AG10803 (cell line): ENCODE measurements at places on chromosomes 2 and 18.

GRCh38 chr18:10424585-10425307, 29.7 kb upstream of the APCDD1 start:
- DNase-seq = no peak

- DNase-seq = no peak
Observed at GRCh38 chr2:182148344-182148743, 162.7 kb downstream of the PPP1R1C start.

GRCh38 chr2:157751462-157752058, 122.9 kb upstream of the ACVR1C start:
- peak; percentile 32 for DNase-seq

DNA sequence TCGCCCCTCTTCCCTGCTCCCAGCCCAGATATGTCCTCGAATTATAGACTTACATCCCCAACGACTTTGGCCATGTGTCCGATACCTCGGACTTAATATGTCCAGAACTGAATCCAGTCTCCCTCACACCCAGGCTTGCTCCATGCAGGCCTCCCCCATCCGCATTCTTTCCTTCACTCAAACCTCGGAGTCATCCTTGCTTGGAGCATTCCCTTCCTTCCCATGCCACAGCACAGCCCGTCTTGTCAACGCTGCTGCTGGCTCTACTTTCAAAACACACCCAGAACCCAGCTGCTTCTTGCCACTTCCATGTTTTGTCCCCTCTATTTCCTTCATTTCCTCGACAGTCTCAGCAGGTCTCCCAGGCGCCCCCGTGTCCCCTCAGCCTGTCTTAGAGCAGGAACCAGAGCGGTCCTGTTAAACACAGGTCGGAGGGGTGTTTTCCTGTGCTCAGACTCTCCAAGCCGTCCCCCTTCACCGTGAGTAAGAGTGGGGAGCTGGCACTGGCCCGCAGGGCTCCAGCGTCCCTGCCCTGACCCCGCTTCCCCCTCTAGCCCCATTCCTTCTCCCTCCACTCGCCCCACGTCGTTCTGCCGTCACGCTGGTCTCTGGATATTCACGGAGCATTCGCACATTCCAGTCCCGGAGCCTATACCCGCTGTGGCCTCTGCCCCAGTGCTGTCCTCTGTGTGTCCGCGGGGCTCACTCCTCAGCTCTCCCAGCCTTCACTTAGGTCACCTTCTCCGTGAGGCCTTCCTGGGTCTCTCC, 54.4 kb downstream of the VAPA start:
- DNase-seq = peak; percentile 26

GRCh38 chr18:6891788-6892187, 162.3 kb downstream of the ARHGAP28 start:
- DNase-seq = no peak

GRCh38 chr18:79942786-79943607, 8.5 kb downstream of the SLC66A2 start:
- DNase-seq = no peak

DNA sequence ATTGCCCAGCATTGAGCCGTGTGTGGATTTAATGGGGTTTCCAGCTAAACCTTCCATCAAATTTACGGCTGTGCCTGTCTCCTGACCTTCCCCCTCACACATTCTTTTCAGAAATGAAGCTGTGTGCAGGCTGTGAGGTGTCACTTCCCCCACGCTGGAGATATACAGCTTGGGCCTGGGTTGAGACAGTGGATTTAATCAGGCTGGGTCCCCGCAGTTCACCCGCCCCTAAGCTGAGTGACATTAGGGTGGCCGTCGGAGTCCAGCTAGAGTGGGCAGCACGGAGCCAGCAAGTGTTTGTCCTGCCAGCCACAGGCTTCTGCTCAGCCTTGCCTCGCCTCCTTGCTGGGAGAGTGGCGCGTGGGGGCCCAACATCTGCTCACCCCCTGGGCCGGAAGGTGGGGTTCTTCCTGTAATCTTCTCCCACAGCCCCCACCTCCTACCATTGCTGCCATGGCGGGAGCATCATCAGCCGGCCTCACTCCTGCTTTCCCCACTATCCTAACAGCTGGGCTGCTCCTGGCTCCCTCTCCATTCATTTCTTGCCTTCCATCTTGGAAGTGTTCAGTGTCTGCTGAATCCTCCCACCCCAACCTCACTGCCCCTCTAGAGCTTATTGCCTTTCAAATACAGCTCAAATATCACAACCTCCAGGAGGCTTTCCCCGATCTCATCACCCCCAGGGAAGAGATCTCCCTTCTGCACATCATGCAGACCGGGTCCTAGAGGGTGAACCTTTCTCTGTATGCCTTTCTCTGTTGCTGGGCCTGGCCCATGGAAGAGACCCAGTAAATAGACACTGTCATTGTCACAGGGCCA, 149.0 kb downstream of the GLI2 start:
- DNase-seq = no peak

DNA sequence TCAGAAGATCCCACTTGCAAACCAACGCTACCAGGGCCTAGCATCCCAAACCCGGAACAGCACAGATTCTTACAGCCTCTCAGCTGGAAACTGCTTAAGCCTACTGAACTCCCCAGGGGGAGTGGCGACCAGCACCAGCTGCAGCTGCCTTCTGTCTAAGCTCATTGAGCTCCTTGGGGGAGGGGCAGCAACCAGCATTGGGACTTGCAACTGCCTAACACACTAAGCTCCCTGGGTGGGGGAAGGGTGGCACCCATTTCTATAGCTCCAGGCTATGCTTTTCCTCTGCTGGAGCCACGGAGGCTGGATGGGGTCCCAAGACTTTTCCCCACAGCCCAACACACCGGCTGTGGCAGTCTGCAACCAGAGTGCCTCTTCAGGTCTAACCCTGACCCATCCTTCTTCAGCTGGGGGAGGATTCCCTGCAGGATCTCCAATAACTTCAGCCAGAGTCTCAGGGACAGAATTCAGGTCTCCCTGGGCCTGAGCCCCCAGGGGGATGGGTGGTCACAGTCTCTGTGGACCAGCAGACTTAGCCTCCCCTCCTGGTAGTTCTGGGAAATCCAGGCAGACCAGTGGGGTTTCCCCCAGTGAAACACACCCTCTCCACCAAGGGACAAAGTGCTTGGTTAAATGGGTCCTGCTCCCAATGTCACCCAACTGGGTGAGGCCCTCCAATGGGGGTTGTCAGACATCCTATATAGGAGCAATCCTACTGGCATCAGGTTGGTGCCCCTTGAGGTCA, 45.9 kb upstream of the ITGA4 start:
- DNase-seq = peak; percentile 6

DNA sequence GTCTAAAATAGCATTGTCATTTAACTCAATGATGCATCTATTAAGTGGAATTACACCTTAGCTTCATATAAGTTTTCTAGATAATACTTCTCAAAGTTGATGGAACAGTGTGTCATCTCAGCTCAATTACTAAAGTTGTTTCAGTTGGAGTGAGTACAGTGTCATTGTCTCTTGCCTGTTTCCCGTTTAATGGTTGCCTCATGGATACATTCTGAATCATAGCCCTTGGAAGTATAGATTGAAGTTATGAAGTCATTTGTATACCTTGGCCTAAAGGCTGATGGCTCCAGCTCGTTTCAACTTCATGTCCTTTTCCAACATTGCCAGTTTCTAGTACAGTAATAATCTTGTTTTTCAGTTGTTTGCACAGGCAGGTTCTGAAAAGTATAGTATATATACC, 130.5 kb upstream of the NOSTRIN start:
- no peak for DNase-seq

DNA sequence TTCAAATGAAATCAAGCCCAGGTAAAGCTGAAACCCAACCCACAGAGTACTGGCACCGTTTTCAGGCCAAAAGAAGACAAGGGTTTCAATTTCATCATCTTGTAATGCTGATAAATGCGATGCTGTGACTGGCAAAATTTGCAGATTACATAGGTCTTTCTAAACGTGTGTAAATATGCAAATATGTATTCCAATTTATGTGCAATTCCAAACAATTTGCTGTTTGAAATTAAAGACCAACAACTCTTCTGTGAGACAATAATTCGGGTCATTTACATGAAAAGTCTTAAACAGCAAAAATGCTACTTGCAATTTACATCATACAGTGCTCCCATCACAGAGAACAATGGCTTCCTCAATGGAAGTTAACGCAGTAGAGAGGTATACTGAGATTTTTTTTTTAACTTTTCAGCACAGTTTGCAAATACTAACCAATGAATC, 2.8 kb upstream of the ZNF532 start:
- no peak for DNase-seq

GRCh38 chr18:6807515-6808257, 78.2 kb downstream of the ARHGAP28 start:
- DNase-seq = no peak

DNA sequence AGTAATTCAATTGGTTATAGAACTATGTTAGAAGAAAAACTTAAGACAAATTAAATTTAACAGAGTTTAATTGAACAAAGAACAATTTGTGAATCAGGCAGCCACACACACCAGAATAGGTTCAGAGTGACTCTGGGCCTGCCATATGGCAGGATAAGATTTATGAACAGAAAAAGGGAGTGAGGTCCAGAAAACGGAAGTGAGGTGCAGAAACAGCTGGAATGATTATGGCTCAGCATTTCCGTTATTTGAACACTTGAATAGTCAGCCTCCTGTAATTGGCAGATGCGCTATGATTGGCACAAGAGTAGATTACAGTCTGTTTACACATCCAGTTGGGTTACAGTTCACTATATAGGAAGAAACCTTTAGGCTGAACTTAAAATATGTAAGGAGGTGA, 99.0 kb downstream of the MBD2 start:
- DNase-seq = no peak

DNA sequence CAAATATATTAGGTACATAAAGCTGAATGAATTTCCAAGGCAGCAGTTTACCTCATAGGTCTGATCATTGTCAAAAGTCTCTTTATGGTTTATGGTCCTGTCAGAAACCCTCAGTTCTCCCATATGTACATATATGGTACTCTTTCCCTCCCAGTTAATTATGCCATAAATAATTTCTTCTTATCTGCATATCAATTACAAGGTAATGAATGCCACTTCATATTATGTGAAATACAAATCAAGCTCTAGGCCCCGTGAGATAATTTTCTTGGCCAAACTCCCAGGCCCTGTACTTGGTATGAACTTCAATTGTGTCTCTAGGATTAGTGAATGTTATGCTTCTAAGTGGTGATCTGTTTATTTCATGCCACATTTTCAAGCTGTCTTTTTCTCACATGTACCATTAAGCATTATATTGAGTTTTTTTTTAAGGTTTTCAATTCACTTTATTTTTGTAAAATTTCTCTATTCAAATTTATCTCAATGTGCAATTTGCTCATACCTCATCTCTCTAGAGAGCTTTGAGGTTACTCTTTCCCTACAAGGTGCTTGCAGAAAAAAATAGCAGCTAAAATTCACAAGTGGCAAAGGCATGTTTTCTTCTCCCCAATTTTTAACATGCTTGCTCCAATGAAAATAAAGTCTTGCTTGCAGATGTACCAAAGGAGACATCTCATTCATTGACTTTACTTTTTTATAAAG, 430.6 kb upstream of the VRK2 start:
- DNase-seq = no peak

- DNase-seq = no peak
Observed at GRCh38 chr2:24237313-24237712, 62.5 kb downstream of the FAM228A start.

DNA sequence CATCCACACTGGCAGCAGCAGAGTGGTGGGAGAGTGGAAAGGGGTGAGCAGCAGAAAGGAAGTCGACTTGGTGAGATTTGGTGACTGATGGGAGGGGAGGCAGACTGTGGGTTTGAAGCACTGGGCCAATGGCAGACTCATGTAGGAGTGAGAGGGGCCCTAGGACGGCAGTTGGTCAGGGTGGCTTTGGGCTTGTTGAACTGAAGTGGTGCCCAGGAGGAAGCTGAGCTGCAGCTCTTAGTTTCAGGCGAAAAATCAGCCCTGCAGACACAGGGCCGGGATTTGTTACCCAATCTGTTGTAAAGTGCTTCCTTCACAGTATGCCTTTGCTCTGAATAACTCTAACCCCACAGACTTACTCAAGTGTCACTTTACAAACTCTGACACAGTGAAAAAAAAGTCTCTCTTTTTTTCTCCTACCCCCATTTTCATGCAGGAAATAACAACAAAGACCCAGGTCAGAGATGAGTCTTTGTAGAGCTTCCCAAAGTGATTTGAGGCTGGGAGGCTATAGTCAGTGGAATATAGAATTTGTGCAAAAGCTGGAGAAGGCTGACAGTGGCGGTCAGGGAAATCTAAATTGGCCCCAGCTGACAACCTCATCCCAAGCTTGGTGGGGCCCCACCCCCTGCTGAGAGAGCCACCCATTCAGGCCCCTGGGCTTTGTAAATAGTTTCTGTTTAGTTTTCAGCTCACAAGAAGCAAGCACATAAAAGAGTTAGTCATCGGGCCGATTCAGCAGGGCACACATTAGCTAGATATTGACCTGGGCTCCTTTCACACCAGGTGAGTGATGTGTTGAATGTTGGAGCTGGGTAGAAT, 226.9 kb downstream of the VAPA start:
- DNase-seq = peak; percentile 73

- no peak for DNase-seq
Observed at GRCh38 chr2:6667326-6667725, 198.4 kb downstream of the CMPK2 start.

- peak; percentile 58 for DNase-seq
Observed at GRCh38 chr2:224948859-224949258, 93.4 kb downstream of the DOCK10 start.

- no peak for DNase-seq
Observed at GRCh38 chr2:169173876-169174275, 104.5 kb downstream of the DHRS9 start.

DNA sequence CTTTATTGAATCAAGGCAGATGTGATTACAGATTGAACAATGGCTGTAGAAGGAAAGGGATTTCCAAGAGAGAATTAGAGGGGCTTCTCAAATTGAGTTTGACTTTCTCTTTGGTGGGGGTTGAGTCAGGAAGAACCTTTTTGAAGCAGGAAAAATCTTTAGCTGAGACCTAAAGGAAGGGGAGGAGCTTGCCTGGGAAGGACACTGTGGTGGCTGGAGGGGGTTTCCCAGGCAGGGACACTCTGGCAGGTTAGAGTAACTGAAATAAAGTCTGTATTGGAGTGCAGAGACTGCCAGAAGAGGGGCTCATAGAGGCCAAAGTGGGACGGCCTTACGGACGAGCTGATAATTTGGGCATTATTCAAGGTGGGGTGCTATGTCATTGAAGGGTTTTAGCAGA, 69.3 kb downstream of the NEDD4L start:
- no peak for DNase-seq

GRCh38 chr18:26057344-26057773, 33.1 kb downstream of the SS18 start:
- no peak for DNase-seq

- no peak for DNase-seq
Observed at GRCh38 chr2:33477473-33478468, 1.3 kb downstream of the RASGRP3 start.

DNA sequence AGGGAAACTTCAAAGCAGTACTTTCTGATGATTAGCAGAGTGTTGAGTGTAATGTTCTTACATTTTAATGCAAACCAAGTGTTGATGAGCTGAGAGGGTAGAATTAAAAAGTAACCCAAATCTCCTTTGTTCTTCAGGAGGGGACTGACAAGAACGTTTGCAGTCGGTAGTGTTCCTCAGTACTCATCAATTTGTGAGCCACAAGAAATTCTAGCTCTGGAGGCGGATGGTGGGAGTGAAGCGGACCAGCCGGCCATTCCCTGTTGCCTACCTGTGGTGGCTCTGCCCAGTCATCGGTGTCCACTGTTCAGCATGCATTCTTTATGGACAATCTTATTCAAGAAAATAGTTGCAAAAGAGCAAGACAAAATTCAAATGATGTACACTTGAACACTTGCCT, 438.6 kb upstream of the POU3F3 start:
- no peak for DNase-seq
